ENCODE measurements at places on chromosomes 2 and 18. TPM values are rescaled to one million over a fixed set of nuclear protein-coding genes. Genes with fewer than 3 reads are reported as not detected.

GRCh38 chr2:11214770-11215169 is 59.5 kb downstream of the SLC66A3 start:
- H3K27me3 ChIP-seq: no peaks in the 10 kb centered on the region
- H3K4me3 ChIP-seq: no peak overlapping the region
- H3K27ac ChIP-seq: no peak overlapping the region
- H3K4me1 ChIP-seq: no peaks in the 10 kb centered on the region
- no peak for DNase-seq

DNA sequence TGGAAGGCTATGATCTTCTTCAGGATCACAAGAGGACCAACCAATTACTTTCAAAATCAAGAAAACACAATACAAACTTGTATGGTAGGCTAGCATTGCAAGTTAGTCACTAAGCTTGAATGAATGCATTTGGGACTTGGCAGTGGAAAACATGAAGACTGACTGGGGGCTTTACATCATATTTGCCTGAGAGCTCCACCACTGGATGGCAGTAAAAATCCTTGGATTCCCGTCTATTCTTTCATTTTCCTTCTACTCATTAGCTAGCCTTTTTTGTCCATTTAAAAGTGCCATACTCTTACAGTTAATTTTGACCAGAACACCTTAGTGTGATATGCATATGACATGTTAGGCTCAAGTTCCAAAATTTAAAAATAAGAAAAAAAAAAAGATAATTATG is 63.5 kb upstream of the RASGRP3 start:
- no peaks in the 10 kb centered on the region for H3K27me3 ChIP-seq
- no peak overlapping the region for H3K4me3 ChIP-seq
- H3K27ac ChIP-seq: no peak overlapping the region
- no peaks in the 10 kb centered on the region for H3K4me1 ChIP-seq
- no peaks in the 10 kb centered on the region for H3K36me3 ChIP-seq
- no peak for DNase-seq

DNA sequence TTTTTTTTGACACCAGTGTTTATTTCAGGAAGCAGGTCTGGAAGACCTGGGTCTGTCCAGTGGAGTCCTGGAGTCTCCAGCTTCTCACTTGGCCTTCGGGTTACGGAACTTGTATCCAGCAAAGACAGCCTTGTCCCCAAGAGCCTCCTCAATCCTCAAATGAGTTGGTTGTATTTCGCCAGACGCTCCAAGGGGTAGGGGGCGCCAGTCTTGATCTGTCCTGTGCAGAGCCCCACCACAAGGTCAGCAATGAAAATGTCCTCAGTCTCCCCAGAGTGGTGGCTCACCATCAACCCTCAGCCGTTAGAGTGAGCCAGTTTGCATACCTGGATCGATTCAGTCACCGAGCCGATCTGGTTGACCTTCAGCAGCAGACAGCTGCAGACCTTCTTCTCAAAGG is 21.9 kb downstream of the ASXL2 start:
- DNase-seq: no peak
- H3K36me3 ChIP-seq: peaks cover 6% of the 10 kb centered on the region
- H3K4me3 ChIP-seq: no peak overlapping the region
- H3K4me1 ChIP-seq: no peaks in the 10 kb centered on the region
- no peak overlapping the region for H3K27ac ChIP-seq
- H3K27me3 ChIP-seq: no peaks in the 10 kb centered on the region

- no peaks in the 10 kb centered on the region for H3K27me3 ChIP-seq
- H3K4me1 ChIP-seq: no peaks in the 10 kb centered on the region
- H3K4me3 ChIP-seq: no peak overlapping the region
- no peak for DNase-seq
Measured at GRCh38 chr18:12857215-12857905, 26.7 kb downstream of the PTPN2 start.

The HMSD gene
- polyA plus RNA-seq: 2.5 TPM

The SERPINB2 gene
- polyA plus RNA-seq: 0.15 TPM
